Activated CD8-positive, alpha-beta memory T cell treated with anti-CD3 and anti-CD28 coated beads for 36 hours (primary cell): ENCODE measurements at places on chromosomes 2 and 18. TPM values are rescaled to one million over a fixed set of nuclear protein-coding genes. Genes with fewer than 3 reads are reported as not detected.

The POTEE gene
- 0.29 TPM for total RNA-seq

The DTNA gene
- total RNA-seq: not detected

The CD207 gene
- not detected for total RNA-seq

The FER1L5 gene
- not detected for total RNA-seq

The MC5R gene
- total RNA-seq: not detected

The ACP1 gene
- 160 TPM for total RNA-seq

The SKA1 gene
- total RNA-seq: 31.5 TPM

The CIB4 gene
- not detected for total RNA-seq

The RUFY4 gene
- total RNA-seq: not detected

The RAB27B gene
- total RNA-seq: 0.19 TPM

The HOXD13 gene
- not detected for total RNA-seq

The MOB4 gene
- total RNA-seq: 23.6 TPM

The CHRND gene
- total RNA-seq: not detected

The MEP1B gene
- total RNA-seq: not detected

The ARMC9 gene
- 7.4 TPM for total RNA-seq

The SLC9A4 gene
- 0.06 TPM for total RNA-seq

The RGPD4 gene
- 0.67 TPM for total RNA-seq

The SPHKAP gene
- not detected for total RNA-seq
